Tibial nerve (tissue), 4 donors: ENCODE measurements at places on chromosomes 4 and X. TPM values are rescaled to one million over a fixed set of nuclear protein-coding genes. Genes with fewer than 3 reads are reported as not detected.

The TMEM128 gene
- total RNA-seq: 36.5 TPM

- no peaks in the 10 kb centered on the region for H3K36me3 ChIP-seq
- DNase-seq: no peak
- no peak overlapping the region for H3K27ac ChIP-seq
- H3K27me3 ChIP-seq: no peaks in the 10 kb centered on the region
- H3K4me3 ChIP-seq: no peak overlapping the region
Observed at GRCh38 chr4:80098635-80099034, 25.6 kb upstream of the ANTXR2 start.

GRCh38 chrX:67872958-67873357 is 329.1 kb downstream of the AR start:
- no peak overlapping the region for H3K27ac ChIP-seq
- no peak overlapping the region for H3K4me3 ChIP-seq
- no peaks in the 10 kb centered on the region for H3K27me3 ChIP-seq
- H3K36me3 ChIP-seq: no peaks in the 10 kb centered on the region
- no peak for DNase-seq

DNA sequence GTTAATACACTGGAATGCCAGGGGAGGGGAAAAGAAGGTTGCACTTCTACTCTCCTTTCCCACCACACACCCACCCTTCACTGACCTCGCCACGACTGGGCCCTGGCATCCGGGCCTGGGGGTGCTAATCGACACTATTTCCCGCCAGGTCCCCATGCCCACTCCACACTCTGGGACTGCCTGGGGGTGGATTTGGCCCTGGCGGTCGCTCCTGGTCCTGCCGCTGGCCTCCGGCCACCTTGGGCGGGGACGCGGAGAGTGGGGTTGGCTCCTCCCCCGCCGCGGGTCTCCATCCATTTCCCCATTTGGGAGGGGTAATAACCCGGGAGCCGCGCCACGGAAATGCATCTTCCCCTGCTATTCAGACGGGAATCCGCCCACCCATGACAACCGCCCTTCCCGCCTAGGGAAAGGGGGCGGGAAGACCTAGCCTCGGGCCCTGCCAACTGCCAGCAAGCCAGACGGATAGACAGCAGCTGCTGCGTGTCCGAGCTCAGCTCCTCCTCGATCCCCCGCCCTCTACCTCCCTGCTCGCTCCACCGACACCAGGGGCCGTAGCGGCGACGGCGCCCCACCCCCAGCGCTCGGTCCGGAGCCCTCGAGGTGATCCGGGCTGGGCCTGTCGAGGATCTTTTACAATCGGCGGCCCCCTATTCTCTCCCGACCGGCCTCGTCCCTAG is 78.1 kb downstream of the RLIM start:
- H3K4me3 ChIP-seq: peak overlapping the region; percentile 50
- H3K27ac ChIP-seq: peak overlapping the region; percentile 93
- H3K4me1 ChIP-seq: no peaks in the 10 kb centered on the region
